Astrocyte of the spinal cord (primary cell): ENCODE measurements at places on chromosomes 13 and 19.

DNA sequence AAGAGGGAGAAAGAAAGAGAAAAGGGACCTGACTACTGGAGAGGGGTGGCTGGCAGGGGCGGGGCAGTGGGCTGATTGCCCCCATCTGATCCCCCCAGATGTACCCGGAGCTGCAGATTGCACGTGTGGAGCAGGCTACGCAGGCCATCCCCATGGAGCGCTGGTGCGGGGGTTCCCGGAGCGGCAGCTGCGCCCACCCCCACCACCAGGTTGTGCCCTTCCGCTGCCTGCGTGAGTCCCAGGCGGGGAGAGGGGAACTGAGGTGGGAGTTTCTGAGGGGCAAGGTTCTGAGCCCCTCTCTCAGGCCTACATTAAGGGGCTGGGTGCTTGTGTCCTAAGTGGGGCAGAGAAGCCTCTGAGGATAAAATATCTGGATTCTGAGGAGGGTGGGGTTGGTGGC, 2.4 kb downstream of the APLP1 start:
- no peak for DNase-seq

- peak; percentile 53 for DNase-seq
These were observed 378.5 kb downstream of the LMO7 start for GRCh38 chr13:76014406-76015318.

GRCh38 chr13:77345150-77345780, 18.4 kb upstream of the MYCBP2 start:
- DNase-seq: no peak

GRCh38 chr13:36288794-36289391, 8.7 kb downstream of the CCDC169 start:
- DNase-seq: peak; percentile 36

DNA sequence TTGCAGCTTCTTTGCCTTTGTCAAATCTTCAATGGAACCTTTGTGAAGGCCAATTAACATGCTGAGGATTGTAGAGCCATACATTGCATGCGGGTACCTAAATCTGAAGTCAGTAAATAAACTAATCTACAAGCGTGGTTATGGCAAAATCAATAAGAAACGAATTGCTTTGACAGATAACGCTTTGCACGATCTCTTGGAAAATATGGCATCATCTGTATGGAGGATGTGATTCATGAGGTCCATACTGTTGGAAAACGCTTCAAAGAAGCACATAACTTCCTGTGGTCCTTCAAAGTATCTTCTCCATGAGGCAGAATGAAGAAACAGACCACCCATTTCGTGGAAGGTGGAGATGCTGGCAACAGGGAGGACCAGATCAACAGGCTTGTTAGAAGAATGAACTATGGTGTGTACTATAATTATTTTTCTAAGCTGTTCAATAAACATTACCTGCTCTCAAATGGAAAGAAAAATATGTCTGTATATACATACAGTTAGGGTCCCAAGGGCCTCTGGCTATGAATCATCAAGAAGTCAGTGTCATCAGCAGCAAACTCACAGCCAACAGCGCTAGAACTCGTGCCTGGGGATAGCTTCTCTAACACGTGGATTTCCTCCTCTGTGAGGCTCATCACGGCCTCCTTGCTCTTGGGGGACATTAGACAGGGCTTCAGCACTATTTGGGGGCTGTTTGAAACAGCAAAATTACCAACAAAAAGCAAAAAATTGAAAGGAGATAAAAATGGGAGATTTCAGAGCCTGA, 2.9 kb upstream of the CD70 start:
- no peak for DNase-seq

GRCh38 chr13:99693852-99694611, 192.8 kb downstream of the TM9SF2 start:
- DNase-seq: no peak
